ENCODE measurements at places on chromosomes 5 and 9.

DNA sequence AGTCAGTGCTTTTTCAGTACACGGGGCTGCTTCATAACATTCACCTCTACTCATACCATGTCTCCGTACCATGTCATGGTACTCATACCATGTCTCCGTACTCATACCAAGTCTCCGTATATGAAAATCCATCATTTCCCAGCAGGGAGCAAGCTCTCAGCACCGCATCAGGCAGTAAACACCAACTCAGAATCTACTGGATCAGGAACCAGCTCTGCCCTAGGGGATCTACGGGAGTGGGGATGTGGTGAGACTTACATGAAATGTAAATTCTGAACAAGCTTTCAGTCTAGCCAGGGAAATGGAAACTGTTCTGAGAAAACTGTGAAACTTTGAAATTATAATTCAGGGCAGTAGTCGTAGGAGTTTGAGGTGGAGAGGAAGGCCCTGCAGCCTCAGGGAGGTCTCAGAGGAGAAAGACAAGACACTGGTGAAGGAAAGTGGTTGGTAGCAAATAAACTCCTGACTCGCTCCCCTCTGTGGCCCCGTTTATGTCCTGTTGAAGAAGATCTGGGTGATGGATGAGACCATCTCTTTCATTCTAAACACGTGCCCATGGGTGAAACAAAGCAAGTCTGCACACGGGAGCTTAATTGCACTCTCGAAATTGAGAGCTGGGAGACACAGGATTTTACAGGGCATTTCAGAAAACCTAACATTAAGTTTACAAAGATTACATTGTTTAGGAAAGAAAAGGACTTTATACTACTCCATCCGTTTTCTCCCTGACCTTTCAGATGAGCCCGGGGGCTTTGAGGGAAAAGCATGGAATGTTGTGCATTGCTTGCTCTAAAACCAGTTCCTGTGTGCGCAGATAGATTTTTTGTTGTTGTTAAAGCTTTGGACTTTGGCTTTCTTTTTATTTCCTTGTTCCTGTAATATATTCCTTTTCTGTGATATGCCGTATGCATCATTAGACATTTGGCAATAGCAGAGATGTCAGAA lies 26.8 kb downstream of the ACTBL2 start:
- DNase-seq = no peak

DNA sequence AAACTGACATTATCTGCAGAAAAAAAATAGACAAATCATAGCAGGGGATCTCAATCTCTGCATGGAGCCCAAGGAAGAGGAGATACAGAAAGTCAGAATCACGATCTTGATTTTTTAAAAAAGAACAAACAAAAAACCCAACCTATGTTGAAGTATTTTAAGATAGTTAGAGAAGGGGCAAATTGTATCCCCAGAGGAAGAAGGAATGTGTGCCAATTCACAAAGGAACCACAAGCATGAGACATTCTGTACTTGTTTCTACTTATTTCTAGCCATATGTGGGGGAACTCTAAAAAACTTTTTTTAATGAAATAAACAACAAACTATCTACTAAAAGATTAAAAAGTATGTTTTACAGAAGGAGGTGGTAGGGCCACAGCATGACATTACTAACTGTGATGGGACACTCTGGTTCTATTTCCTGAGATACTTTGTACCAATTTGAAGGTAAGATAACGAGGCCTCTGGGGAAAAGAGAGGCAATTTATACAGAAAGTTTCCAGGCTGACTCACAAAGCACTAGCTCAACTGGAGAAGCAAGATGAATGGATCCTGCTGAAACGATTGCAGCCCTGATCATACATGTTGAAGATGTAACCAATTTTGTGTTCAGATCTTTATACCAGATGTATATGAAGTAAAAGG lies 22.5 kb downstream of the RANBP3L start:
- DNase-seq = no peak

DNA sequence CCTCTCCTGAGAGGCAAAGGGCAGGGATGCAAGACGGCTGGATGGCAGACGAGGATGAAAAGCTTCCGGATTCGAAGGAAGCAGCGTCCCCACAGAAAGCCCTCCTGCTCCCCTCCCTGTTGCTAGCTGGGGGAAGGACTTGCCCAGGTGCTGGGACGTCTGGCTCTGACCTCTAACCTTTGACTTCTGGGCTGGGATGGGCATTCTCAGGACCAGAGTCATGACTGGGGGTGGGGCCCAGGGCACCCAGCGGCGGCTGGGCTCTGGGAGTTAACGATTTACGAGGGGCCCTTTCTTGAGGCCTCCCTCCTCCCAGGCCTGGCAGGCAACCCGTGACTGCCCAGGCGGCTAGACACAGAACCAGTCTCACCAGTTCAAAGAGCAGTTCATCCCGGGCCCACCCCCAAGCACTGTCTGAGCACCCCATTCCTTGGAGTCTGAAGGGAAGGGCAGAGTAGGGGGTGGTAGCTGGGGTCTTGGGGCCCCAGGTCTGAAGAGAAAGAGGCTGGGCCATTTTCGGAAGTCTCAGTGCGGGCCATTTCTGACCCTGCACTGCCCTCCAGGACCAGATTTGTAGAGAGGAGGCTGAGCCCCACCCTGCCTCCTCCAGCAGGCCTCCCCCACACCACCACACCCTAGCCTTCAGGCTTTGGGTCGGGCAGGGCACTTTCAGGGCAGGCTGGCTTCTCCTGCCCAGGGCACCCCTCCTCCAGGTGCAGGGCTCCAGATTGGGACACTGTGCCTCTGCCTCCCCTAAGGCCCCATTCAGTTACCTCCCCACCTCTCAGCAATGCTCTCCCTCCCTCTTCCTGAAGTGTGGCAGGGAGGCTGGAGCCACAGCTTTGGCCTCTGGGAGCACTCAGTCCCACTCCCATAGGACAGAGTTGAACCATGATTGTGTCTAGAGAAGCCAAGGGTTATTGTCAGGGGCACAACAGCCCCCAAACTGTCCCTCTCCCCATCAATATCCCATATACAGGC lies 5.0 kb upstream of the CXXC5 start:
- DNase-seq = no peak

DNA sequence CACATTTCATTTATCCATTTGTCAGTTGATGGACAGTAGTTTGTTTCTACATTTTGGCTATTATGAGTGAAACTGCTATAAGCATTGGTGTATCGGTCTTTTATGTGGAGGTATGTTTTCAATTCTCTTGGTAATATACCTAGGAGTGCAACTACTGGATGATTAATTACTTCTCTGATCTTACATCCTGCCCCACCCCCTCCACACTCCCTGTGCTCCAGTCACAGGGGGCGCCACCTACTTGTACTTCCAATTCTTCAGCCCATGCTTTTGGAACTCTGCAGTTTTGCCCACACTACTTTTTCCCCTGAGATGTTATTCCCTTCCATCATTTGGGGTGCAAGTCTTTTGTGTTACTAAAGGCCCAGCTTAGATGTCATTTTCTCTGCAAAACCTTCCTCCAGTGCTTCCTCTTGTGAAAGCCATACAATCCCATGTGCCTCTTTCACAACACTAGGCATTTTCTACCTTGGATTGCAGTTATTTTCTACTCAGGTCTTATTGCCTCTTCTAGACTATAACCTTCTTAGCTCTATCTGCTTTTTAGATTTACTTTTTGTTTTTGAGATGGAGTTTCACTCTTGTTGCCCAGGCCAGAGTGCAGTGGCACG lies 42.1 kb downstream of the SEC61B start:
- no peak for DNase-seq

DNA sequence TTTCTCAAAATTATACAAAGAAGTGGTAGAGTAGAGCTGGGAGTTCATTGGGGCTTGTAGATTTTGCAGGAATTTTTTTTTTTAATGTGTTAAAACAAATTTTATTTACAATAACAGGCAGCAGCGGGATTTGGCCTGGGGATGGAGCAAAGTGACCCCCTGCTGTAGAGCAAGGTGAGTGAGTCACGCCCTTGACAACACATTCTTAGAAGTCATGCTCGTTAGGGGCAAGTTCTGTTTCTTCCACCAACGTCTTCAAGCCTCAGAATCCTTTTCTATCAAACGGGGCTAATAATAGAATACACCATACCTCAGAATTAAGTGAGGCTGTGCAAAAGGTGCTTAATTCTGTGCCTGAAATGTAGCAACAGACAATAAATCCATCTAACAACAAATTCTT lies 1.1 kb upstream of the ANKDD1B start:
- DNase-seq = no peak

- DNase-seq = no peak
Observed at GRCh38 chr5:14944996-14945395, 73.4 kb upstream of the ANKH start.

GRCh38 chr9:75010570-75010969 lies 17.5 kb downstream of the CARNMT1 start:
- DNase-seq = no peak

GRCh38 chr5:127840198-127840524 lies 137.0 kb downstream of the CCDC192 start:
- DNase-seq = no peak

- DNase-seq = no peak
Observed at GRCh38 chr5:175483337-175483736, 5.0 kb downstream of the SFXN1 start.

- DNase-seq = no peak
Observed at GRCh38 chr5:81726297-81726696, 24.6 kb downstream of the SSBP2 start.

GRCh38 chr9:1910269-1910811 lies 104.8 kb upstream of the SMARCA2 start:
- no peak for DNase-seq

- DNase-seq = no peak
Observed at GRCh38 chr9:105541838-105542237, 16.1 kb upstream of the FKTN start.

DNA sequence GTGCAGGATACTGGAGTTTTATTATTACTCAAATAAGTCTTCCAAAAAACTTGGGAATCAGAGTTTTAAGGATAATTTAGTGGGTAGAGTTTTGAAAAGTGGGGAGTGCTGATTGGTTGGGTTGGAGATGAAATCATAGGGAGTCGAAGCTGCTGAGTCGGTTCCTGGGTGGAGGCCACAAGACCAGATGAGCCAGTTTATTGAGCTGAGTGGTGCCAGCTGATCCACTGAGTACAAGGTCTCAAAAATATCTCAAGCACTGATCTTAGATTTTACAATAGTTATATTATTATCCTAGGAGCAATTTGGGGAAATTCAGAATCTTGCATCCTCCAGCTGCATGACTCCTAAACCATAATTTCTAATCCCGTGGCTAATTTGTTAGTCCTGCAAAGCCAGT lies 804.9 kb upstream of the SEMA6A start:
- DNase-seq = no peak

DNA sequence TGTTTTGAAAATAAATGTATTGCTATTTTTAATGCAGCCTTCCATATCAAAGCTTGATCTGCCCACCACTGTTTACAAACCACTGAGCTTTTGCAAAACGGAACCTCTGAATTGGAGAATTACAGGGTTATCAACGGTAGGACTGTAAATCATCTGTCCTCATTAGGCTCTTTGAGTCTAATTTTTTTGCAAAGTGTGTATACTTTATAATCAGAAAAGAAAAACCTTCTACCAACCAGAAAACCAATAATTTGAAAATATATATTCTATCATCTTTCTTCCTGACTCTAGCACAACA lies 6.8 kb upstream of the SLC2A8 start:
- DNase-seq = no peak

DNA sequence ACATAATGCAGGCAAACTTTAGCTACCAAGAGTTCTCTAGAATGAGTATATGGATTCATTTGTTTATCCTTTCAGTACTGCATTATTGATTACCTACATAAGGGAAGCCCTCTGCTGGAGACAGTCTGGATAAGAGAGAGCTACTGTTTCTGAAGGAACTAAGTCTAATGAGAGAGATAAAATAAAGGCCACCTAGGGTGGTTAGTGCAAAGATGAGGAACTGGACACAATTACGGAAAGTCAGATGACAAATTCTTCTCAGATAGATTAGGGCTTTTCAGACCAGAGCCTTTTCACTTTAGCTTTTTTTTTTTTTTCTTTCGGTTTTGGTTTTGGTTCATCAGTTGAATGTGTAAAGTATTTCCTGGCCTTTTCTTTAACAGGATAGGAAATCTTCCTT lies 31.3 kb downstream of the ISOC1 start:
- DNase-seq = no peak
